Stimulated activated CD4-positive, alpha-beta T cell treated with anti-CD3 and anti-CD28 coated beads, Interleukin-1b, Interleukin-23, amount 100 ng/mL, for 1 hour (primary cell): ENCODE measurements at places on chromosomes 12 and 14.

- no peak for DNase-seq
Observed at GRCh38 chr12:120726961-120727360, 1.3 kb downstream of the ACADS start.

DNA sequence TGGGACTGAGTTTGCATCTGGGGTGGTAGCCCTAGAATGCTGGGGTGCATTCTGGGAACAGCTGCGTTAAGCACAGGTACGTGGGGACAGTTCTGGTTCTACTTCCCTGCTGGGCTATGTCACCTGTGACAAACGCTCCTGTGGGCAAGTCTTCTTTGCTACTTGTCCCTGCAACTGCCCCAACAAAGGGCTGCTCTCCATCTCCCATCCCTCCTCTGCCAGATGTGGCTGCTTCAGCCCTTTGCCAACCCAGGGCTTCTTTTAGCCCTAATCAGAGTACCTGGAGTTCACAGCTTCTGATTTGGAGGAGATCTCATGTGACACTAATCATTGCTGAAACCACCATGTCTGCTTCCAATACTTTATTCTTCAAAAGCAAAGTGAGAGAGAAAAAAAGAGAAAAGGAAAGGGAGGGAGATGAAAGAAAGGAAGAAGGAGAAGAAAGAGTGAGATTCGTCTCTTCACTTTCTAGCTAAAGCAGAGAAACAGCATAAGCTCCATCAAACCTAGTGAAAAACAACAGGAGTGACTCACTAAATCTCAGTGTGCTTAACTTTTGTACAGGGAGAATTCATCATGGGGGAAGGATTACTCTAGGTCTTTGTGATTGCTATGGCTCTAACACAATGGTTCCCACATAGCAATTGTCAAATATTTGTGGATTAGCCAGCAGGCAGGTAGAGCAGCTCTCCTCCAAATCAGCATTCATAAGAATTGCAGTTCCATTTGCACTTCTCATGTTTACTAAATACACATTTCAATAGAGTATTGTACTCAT lies 174.8 kb downstream of the LRIG3 start:
- DNase-seq, result no peak

DNA sequence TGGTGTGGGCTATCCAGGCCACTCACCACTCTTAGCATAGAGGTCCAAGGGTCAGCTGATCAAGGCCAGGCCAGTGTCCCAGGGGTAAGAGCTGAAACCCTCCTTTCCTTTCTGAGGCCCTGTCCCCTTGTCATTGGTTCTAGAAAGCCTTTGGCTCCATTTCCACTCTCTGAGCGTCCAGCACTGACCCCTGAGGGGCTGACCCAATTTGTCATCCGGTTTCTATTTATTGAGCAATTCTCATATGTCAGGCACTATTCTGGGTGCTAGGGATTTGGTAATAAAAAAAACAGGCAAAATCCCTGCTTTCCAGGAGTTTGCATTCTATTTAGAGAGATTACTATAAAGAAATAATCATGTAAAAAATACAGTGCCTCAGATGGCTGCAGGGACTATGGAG lies 3.4 kb downstream of the KRT77 start:
- DNase-seq, result no peak

DNA sequence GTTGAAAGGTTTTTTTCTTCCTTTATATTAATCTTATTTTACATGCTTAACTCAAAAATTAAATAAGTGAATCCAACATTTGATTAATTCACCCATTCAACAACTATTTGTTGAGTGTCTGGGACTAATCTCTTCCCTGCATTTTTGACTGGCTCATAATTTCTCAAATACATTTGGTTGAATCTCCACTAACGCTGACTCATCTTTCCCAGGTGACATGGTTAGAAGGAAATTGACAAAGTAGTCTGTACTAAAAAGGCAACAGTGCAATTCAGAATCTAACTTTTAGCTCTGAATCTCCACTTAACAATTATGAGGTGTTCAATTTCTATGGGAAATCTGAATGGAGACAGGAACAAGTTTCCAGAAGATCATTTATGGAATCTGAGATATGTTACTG lies 88.9 kb downstream of the LIN7A start:
- no peak for DNase-seq

DNA sequence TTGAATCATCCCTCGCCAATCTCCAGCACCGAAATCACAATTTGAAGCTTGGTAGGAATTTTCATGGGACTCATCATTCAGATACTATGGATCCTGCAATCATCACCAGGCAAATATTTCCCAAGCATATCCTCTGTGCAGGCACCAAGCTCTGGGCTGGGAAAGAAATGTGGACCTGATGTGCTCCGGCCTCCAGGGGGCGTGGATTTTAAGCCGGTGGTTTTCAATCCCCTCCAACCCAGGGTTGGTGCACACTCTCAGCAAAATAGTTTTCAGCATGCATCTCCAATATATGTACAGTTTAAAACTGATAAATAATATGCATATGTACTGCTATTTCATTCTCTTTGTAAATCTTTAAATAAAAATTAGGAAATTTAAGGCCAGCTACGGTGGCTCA lies 98.9 kb downstream of the RBM19 start:
- DNase-seq, result no peak

GRCh38 chr12:111715279-111715678 lies 29.4 kb downstream of the ACAD10 start:
- DNase-seq, result no peak

DNA sequence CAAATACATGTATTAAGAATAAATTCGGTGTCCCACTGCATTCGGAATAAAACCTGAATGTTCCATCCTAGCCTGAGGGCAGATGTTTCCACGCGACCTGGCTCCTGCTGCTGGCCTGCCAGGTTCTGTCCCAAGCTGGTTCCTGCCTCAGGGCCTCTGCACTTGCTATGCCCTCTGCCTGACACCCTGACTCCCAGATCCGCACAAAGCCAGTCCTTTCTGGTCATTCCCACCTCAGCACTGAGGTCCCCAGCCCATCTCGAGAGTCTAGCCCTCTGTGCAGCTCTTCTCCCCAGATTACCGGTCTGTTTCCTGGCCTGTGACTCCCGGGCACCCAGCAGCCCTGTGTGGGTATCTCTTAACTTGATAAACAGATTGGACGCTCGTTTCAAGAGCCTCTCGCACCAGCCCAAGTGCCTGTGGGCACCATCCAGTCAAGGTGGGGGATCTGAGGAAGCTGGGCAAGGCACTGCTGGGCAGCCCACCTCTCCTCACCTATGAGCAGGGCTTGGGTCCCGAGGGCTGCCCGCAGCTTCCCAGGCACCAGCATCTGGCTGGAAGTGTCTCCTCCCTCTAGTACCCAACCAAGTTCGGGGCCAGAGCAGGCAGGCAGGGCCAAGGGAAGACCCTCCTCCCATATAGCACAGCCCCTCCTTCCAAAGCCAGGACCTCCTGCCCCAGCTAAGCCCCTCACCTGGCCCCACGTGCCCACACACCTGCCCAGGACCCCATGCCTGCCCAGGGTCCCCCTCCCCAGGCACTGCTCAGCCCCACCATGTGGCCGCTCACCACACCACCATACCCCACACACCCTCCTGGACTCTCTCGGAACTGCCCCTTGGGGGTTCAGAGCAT lies 132.2 kb downstream of the NCOR2 start:
- no peak for DNase-seq

DNA sequence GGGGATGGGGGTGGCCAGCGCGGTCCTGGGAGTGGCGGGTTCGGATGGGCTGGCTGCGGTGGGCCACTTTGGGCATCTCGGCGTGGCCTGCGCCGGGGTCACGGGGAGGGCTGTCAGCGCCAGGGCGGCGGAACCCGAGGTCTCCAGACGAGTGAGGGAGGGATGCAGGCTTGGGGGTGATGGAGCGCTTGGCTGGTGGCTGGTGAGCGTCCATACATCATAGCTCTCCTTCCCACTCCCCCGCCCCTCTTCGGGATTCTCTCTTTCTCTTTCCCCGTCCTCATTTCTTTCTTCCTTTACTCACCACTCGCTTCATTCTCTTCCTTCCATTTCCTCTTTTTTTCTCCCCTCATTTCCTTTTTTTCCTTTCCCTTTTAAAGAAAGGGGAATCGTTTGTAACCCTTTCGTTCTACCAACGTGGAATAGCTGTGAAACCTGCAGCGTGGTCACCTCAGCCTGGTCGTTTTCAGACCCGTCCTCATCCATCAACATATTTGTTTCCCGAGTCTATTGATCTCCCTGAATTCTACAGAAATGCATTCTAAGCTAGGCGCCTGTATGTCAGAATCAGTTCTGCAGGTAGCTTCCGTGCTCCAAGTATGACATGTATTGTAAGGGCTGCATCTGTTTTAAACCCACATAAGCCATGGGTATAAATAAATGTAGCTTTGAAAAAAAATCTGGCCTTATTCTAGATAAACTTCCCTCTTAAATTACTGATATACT lies 260.3 kb upstream of the E2F7 start:
- DNase-seq, result no peak

- DNase-seq, result no peak
Observed at GRCh38 chr12:31897781-31898503, 61.3 kb upstream of the RESF1 start.

GRCh38 chr12:117749431-117749830 lies 219.4 kb downstream of the KSR2 start:
- DNase-seq, result no peak

DNA sequence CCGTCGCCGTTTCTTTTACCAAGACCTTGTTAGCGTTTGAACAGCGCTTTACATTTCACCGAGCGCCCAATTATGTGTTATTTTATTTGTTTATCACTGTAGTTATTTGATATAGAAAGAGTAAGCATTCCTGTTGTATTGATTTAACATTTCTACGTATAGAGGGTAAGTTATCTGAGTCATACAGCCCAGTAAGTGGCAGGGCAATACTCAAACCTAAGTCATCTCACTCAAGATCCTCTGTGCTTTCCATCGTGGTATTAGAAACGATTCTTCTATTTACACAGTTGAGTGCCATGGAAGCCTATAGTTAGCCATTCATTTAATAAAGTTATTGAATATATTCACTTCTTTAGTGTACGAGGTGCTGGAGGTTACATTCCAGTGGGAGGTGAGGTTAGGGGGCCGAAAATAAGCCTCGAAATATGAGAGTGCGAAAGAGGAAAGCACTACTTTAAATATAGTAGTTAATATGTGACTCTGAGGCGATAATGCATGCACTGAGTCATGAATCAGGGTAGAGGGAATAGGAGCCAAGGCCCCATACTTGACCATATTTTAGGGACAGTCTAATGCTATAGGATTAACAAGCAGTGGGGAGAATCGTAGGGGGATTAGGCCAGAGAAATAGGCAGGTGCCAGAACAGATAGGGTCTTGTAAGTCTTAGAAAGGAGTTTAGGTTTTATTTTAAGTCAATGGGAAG lies 629 bp downstream of the RAD51AP1 start:
- DNase-seq, result no peak

GRCh38 chr12:6042446-6042845 lies 82.0 kb downstream of the VWF start:
- DNase-seq, result no peak

GRCh38 chr12:91347481-91348214 lies 165.0 kb upstream of the DCN start:
- no peak for DNase-seq

- DNase-seq, result no peak
Observed at GRCh38 chr12:21305661-21306060, 29.1 kb downstream of the SLCO1A2 start.

- DNase-seq, result no peak
Observed at GRCh38 chr14:85088192-85088591, 441.8 kb upstream of the FLRT2 start.

- DNase-seq, result no peak
Observed at GRCh38 chr12:49195736-49196135, 6.9 kb upstream of the TUBA1A start.

GRCh38 chr14:72081137-72081536 lies 148.9 kb downstream of the RGS6 start:
- DNase-seq, result no peak

DNA sequence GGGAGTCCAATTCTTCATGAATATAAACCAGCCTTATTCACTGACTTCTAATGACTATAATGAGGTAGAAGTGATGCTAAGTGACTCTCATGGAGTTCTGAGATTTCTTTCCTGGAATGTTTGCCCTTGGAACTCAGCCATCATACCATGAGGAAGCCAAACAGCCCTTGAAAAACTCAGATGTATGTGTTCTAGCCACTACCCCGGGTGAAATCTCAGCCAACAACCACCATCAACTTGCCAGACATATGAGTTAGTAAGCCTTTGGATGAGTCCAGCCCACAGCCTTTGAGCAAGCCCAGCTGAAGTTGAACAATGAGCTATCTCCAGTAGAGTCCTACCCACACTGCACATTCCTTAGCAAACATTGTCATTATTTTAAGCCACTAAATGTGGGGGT lies 149.5 kb downstream of the SLC6A15 start:
- DNase-seq, result no peak

DNA sequence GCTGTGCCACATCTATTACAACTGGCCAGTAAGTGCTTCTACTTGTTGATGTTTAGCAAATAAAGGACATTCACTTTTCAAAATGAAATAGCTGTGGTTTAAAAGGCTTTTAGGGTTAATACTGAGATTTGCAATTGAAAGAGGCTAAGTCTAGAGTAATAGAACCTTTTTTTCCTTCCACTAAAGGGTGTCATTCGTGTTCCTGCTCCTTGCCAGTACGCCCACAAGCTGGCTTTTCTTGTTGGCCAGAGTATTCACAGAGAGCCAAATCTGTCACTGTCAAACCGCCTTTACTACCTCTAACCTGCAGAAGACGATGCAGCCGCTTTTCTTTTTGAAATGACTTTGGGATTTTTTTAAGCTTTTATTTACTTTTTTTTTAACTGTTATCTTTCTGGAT lies 33.6 kb downstream of the PIWIL1 start:
- no peak for DNase-seq

DNA sequence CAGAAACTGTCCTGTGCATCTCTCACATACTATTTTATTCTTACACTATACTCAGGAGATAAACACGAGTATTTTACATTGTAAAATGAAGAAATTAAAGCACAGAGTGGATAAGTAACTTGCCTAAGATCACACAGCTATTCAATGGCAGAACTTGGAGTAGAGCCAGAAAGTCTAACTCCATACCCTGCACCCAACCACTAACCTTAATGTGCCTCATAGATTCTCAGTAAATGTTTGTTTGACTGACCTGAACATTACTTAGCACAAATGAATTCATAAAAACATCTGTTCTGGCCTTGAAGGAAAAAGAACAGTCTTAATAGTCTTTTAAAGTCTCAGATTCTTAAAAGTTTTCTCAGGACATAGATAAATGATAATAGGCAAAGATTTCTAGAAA lies 83.5 kb upstream of the OVCH1 start:
- no peak for DNase-seq
